HFF-Myc (cell line): ENCODE measurements at places on chromosomes 7 and 10.

GRCh38 chr10:24552346-24553016, 171.2 kb downstream of the ARHGAP21 start:
- DNase-seq: no peak

- DNase-seq: peak; percentile 1
Measured at GRCh38 chr7:117458977-117459583, 20.7 kb upstream of the CFTR start.

- no peak for DNase-seq
Measured at GRCh38 chr7:435630-436366, 83.8 kb downstream of the PDGFA start.

GRCh38 chr10:9315292-9315691, 1260.8 kb downstream of the GATA3 start:
- DNase-seq: no peak

DNA sequence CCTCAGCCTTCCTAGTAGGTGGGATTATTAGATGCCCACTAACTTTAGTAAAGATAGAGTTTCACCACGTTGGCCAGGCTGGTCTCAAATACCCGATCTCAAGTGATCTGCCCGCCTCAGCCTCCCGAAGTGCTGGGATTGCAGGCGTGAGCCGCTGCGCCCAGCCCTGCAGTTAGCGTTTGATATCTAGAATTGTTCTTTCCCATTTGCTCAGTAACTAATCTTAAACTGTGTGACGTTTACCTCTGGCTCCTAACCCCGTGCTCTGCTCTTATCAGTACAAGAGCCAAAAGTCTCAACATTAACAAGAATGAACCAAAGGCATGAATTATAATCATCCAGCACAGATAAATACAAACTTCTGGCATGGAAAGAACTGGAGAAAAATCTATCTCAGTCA, 47.4 kb downstream of the IGF2BP3 start:
- no peak for DNase-seq
